Cardiac muscle cell (in vitro differentiated cells and primary cell): ENCODE measurements at places on chromosomes 7 and 10. TPM values are rescaled to one million over a fixed set of nuclear protein-coding genes. Genes with fewer than 3 reads are reported as not detected.

- H3K4me3 ChIP-seq = no peak overlapping the region
- H3K27ac ChIP-seq = no peak overlapping the region
- H3K4me1 ChIP-seq = peaks cover 11% of the 10 kb centered on the region
- H3K36me3 ChIP-seq = no peaks in the 10 kb centered on the region
- DNase-seq = peak; percentile 93
Measured at GRCh38 chr7:11458736-11459483, 373.1 kb downstream of the THSD7A start.

DNA sequence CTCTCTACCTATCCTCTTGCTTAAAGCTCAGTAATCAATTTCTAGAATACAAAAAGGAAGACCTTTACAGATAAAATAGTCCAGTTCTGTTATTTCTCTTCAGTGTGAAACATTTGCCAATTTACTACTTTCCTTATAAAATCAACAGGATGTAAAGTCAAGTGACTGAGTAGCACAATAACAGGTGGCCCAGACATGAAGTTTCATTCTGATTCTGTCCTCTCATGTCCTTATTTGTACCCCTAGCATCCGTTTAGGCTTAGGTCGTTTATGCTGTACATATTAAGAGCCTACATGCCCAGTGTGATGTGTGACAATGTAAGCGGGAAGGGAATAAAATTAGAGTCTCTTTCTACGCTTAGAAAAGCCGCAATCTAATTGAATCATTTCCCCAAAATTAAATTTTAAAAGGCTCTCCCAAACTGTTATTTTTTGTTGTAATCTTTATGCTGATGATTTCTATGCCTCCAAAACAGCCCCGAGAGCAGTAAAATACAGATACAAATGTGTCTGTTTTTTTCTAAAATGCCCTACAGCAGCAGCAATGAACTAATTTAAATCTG is 29.1 kb downstream of the EPC1 start:
- DNase-seq = no peak
- no peak overlapping the region for H3K27ac ChIP-seq
- H3K4me1 ChIP-seq = peaks cover 5% of the 10 kb centered on the region
- H3K4me3 ChIP-seq = no peak overlapping the region
- no peaks in the 10 kb centered on the region for H3K27me3 ChIP-seq

GRCh38 chr7:14340393-14341074 is 351.1 kb upstream of the ETV1 start:
- no peak for DNase-seq
- H3K27me3 ChIP-seq = no peaks in the 10 kb centered on the region
- H3K4me1 ChIP-seq = peaks cover 15% of the 10 kb centered on the region
- peak overlapping the region; percentile 23 for H3K27ac ChIP-seq
- H3K36me3 ChIP-seq = no peaks in the 10 kb centered on the region

- H3K4me3 ChIP-seq = no peak overlapping the region
- H3K27ac ChIP-seq = no peak overlapping the region
- no peak for DNase-seq
- H3K4me1 ChIP-seq = no peaks in the 10 kb centered on the region
- no peaks in the 10 kb centered on the region for H3K27me3 ChIP-seq
Measured at GRCh38 chr7:145143685-145144084, 307.8 kb upstream of the TPK1 start.

RBM20 gene
- 23.0 and 28.5 TPM in 2 replicates for total RNA-seq

DYNC1I1 gene
- 21.2 and 24.4 TPM in 2 replicates for total RNA-seq

- H3K36me3 ChIP-seq = peaks cover 3% of the 10 kb centered on the region
- no peak for DNase-seq
- H3K27me3 ChIP-seq = no peaks in the 10 kb centered on the region
- H3K4me3 ChIP-seq = no peak overlapping the region
- H3K27ac ChIP-seq = no peak overlapping the region
Measured at GRCh38 chr7:77566421-77566820, 29.3 kb downstream of the PTPN12 start.

INTS1 gene
- total RNA-seq = 83.2 and 132 TPM in 2 replicates

DNA sequence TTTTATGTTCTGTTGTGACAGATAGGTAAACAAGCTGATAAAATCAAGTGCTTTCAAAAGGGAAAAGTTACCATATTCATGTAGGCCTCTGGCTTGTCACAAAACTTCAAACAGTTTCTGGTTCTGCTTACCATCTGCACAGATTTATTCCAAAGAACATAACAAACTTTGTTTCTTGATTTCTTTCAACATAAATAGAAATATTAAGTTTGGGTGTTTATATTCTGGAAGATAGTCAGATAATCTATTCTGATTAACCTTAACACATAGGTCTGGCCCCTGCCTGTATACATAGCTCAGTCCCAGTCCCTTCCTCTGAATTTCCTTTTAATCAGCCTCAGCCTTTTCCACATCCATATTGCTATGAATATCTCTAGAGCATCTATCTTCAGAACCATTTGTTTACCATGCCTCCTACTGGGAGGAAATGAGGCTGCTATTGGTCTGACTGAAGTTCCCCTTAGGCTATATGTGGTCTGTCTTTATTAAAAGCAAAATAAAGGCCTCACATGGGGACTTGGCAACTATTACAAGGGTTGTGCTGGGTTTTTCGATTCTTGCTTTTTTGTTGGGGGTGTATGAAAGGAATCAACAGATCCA is 319.0 kb downstream of the HPSE2 start:
- H3K27ac ChIP-seq = no peak overlapping the region
- no peaks in the 10 kb centered on the region for H3K36me3 ChIP-seq
- DNase-seq = no peak
- H3K4me3 ChIP-seq = no peak overlapping the region
- H3K27me3 ChIP-seq = no peaks in the 10 kb centered on the region

- peaks cover 9% of the 10 kb centered on the region for H3K4me1 ChIP-seq
- peak; percentile 9 for DNase-seq
- peaks cover 4% of the 10 kb centered on the region for H3K27me3 ChIP-seq
- no peak within 1 kb of the TSS for H3K27ac ChIP-seq
Measured at GRCh38 chr10:95756041-95756761, at the start of gene ENTPD1. ENTPD1 (plus strand) TSS chr10:95756163; CDS start chr10:95756240, 77 bp downstream.

DNA sequence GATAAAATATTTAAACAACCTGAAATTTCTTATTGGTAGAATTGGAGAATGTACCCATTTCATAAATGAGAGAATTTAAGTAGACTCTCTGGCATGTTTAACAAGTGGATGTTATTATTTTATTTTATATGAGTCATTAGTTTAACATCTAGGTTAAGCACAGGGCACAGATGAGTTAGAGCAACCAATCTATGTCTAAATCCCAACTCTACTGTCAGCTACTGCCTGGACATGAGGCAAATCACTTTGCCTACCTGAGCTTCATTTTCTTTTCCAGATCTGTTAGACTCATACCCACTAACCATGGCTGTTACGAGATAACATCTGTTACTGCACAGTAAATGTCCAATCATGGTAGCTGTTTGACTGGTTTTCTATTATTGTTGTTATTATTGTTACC is 251.1 kb downstream of the INHBA start:
- H3K27ac ChIP-seq = no peak overlapping the region
- H3K36me3 ChIP-seq = no peaks in the 10 kb centered on the region
- no peak for DNase-seq
- H3K4me1 ChIP-seq = peaks cover 16% of the 10 kb centered on the region

- H3K36me3 ChIP-seq = no peaks in the 10 kb centered on the region
- no peak overlapping the region for H3K4me3 ChIP-seq
- no peak overlapping the region for H3K27ac ChIP-seq
Measured at GRCh38 chr10:73900064-73900463, 10.9 kb upstream of the PLAU start.

EBLN1 gene
- not detected in 2 replicates for total RNA-seq

GRCh38 chr10:1315178-1315577 is 259.0 kb downstream of the WDR37 start:
- H3K27me3 ChIP-seq = no peaks in the 10 kb centered on the region
- no peak overlapping the region for H3K27ac ChIP-seq
- DNase-seq = no peak
- no peaks in the 10 kb centered on the region for H3K36me3 ChIP-seq
- H3K4me1 ChIP-seq = no peaks in the 10 kb centered on the region

DNA sequence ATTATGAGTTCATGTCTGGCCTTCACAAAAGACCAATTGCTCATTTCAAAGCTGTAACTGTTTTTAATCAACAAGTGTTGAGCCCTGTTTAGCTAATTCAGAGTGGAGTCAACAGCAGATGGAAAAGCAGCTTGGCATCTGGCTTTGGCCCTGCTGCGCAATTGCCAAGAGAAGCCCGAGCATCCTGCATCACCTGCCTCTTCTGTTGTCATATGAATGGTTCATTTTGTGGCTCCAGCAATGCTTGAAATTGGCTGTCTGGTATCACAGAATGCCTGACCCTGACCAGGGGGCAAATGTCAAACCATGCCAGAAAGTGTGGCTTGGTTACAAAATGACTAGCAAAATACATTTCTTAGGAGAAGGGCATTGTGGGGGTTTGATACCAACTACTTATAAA is 296.5 kb upstream of the PHF14 start:
- H3K36me3 ChIP-seq = no peaks in the 10 kb centered on the region
- no peak for DNase-seq
- H3K4me3 ChIP-seq = no peak overlapping the region

- no peaks in the 10 kb centered on the region for H3K27me3 ChIP-seq
- no peak overlapping the region for H3K27ac ChIP-seq
- H3K36me3 ChIP-seq = no peaks in the 10 kb centered on the region
Measured at GRCh38 chr10:96168546-96168945, 38.4 kb downstream of the ZNF518A start.
